Head of caudate nucleus (tissue), 42 donors: ENCODE measurements at places on chromosomes 3 and 15.

DNA sequence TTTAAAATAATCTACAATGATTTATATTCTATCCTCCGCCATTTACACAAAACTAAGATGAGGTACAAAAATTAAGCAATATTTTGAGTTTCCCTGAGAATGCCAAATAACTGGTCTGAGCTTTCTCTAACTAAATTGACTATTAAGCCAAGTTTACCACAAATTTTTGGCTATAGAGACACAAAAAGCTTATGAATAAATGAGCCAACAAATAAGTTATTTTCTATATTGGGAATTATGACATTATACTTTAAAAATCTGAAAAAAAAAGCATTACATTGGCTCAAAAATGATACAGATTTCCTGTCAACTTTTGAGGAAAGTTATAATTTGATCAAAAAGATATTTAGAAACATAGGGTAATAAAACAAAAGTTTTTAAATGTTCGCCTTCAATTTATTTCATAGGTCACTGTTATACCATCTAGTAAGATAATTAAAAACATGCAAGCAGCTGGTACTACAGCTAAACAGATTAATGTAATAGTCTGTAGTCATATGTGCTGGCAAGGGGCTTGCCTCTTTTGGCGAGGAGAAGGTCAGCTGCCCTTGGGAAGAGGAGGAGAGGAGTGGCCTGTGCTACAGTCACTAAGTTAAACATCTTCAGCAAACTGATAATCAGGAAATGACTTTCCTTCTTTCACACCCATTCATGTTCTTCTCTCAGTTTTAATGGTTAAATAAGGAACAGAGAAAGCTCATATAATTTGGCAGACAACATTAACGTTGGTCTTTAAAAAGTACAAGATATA lies 318.5 kb downstream of the TBC1D5 start:
- no peak for DNase-seq

DNA sequence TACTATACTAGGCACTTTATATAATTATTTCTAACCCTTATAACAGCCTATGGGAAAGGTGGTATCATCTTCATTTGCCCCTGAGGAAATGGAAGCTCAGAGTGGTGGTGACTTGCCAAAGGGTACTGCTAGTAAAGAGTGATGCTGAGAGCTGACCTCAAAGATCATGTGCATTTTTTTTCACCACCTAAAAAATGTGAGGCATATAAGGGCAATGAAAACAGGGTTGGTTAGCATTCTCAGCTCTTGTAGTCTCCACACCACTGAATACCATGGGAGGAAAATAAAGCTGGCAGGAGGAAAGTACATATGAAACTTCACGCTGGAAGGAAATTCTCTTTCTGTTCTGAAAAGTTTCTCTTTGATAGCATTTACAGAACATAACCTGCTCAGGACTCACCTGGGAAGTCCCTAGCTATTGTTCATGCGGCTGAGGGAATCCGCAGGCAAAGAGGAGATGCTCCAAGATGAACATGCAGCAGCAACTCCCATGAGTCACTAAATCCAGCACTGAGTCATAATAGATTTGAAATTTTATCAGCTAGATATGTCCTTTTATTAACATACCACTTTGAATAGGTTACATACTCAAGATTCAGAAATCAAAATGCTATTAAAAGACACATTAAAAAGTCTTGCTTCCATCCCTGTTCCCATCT lies 17.3 kb downstream of the FAIM start:
- DNase-seq, result peak; percentile 32

- no peak for DNase-seq
Measured at GRCh38 chr15:92662762-92663161, 7.2 kb upstream of the FAM174B start.

DNA sequence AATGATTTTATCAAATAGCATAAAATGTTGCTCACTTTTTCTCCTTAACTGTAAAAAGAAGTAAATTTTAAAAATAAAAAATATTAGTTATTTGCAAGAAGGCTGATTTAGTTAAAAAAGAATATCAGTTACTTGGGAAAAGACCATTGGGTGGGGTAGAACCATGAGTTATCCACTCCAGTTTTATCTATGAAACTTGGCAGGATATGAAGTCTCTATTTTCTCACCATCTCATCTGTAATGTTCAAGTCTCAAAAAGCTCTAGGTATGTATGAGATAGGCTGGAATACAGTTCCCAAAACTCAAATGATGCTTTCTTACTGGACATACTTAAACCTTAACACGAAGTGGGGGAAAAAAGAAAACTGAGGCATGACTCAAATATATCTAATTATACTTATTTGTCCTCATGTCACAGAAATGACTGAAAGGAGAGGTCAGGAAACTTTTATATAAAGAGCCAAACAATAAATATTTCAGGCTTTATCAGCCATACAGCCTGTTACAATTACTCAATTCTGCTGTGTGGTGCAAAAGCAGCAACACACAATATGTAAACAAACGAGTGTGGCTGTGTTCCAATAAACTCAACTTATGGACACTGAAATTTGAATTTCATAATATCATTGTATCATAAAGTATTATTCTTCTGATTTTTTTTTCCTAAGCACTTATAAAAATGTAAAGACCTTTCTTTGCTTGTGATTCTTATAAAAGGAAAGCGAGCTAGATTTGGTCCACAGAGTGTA lies 131.8 kb downstream of the TBL1XR1 start:
- DNase-seq, result no peak

DNA sequence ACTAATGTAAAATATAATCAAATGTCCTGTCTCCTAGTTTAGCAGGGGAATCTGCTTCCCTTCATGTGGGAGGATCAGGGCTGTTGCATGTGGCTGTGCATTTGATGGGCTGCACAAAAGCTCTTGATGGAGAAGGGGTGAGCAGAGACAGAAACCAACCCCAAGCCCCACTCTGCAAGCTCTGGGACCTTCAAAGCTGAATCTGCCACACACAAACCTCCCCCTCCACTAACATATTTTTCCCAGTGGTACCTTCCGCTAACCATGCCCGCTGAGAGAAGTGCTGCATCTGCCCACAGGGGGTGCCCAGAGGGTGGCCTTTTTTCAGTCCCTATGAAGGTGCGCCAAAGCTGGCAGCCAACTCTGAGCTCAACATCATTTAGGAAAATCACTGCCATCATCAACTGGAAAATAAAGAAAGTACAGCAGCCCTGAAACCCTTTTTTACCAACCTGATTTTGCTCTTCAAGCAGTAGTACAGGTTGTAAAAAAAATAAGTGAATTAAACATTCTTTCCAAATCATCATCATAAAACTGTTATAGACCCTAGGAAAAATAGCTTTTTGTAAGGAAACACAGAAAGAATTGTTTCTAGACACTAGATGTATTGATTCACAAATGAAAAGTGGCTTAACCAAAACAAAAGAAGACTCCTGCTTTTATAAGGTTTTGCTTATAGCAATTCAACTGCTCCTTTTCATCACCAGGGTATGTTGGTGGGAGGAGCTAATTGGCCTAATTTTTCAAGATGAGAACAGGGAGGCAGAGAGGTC lies 97.0 kb downstream of the HHLA2 start:
- no peak for DNase-seq

DNA sequence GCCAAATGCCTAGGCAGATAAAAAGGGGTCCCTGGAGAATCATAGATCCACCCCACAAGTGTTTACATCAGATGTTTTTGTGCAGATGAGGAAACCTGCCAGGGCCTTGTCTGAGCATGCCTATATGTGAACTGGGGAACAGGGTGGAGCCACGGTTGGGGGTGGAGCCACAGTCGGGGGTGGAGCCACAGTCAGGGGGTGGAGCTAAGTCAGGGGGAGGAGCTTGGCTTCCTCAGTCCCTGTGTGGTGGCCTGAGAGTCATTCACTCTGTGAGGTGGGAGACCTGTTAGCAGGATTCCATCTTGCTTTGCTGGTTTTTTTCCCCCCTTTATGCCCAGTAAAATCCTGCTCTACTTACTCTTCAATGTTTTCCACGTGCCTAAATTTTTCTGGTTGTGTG lies 57.8 kb upstream of the TGFBR2 start:
- DNase-seq, result no peak

- peak; percentile 55 for DNase-seq
Measured at GRCh38 chr15:75647370-75648155, at the start of gene SNX33. SNX33 (plus strand) TSS chr15:75647912; CDS start chr15:75649103, 1,191 bp downstream.

DNA sequence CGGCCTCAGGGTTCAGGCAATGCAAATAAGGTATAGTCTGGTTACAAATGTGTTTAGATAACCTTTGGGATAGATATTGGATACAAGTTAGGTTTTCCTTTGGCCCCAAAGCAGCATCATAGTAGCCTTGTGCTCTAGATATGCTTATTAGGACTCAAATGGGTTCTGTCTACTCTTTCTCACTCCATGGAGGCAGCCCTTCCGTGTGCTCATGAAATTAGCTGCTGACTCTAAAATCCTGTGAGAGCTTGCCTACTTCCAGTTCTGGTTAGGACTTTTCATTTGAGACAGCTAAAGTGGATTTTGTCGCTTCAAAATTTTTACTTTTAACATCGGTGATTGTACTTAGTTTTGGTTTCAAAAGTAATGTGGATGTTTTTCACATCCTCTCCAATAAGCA lies 1.6 kb downstream of the CDV3 start:
- no peak for DNase-seq

DNA sequence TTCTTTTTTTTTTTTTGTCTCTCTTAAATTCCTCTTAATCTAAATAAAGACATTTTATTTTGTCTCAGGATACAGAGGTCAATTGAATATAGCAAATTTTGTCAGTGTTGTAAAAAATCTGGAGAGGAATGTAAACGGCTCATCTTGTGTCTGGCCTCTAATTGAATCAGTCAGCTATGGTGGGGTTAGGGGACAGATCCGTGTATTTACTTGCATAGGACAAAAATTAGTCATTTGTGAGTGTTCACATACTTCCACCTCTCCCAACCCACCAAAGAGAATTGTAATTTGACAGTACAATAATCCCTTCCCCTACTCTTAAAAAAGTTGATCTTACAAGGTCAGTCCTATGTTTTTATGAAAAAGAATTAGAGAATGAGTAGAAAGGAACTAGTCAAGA lies 18.3 kb downstream of the PPARG start:
- no peak for DNase-seq

DNA sequence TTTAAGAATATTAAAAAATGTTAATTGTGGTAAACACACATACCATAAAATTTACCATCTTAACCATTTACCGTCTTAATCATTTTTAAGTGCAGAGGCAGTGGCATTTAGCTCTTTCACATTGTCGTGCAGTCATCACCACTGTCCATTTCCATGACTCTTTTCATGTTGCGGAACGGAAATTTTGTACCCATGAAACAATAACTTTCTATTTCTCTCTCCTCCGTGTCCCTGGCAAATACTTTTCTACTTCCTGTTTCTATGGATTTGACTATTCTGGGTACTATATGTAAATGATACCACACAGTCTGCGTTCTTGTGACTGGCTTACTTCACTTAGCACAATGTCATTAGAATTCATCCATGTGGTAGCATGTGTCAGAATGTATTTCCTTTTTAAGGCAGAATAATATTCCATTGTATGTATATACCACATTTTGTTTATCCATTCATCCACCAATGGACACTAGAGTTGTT lies 27.9 kb downstream of the AKAP13 start:
- no peak for DNase-seq

- DNase-seq, result no peak
Measured at GRCh38 chr15:67501836-67502461, 19.0 kb upstream of the C15orf61 start.

DNA sequence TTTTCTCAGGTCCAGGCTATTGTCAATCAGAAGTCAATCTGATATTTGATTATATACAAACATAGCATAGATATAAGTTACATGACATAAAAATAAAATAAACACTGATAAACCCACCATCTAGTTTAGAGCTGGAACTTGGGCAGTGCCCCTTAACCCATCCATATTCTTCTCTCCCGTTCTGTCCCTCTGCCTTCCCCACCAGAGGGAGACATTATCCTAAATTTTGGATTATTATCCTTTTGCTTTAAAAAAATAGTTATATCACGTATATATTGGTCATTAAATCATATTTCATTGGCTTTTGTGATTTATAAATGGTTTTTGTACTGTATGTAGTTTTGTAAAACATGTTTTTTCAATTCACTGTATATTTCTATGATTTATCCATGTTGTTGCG lies 107.9 kb downstream of the GMPS start:
- no peak for DNase-seq

GRCh38 chr3:19232566-19232965 lies 84.3 kb downstream of the KCNH8 start:
- no peak for DNase-seq

- no peak for DNase-seq
Measured at GRCh38 chr15:37481126-37481525, 380.8 kb upstream of the MEIS2 start.

GRCh38 chr15:58490086-58490887 lies 58.5 kb downstream of the LIPC start:
- peak; percentile 63 for DNase-seq

DNA sequence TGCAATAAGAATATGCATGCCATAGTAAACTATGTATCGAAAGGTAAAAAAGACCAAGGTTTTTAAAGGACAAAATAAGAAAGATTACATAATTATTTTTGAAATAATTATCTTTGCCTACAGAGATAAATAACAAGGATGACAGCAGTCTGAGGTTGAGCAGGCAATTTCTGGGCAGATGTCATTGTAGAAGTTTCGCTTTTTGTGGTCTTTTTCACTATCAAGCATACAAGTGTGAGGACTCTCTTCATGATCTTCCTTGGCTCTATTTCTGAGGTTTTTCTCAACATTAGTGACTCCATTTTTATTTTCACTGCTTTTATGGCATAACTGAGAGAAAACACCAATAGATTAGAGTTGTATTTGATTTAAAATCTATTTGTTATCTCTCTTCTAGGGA lies 1337.9 kb upstream of the EPHA6 start:
- no peak for DNase-seq

GRCh38 chr3:137771401-137772213 lies 7.5 kb downstream of the SOX14 start:
- no peak for DNase-seq

- DNase-seq, result no peak
Measured at GRCh38 chr15:38622304-38622703, 57.7 kb upstream of the RASGRP1 start.

GRCh38 chr3:102810937-102811336 lies 376.1 kb downstream of the ZPLD1 start:
- DNase-seq, result no peak

DNA sequence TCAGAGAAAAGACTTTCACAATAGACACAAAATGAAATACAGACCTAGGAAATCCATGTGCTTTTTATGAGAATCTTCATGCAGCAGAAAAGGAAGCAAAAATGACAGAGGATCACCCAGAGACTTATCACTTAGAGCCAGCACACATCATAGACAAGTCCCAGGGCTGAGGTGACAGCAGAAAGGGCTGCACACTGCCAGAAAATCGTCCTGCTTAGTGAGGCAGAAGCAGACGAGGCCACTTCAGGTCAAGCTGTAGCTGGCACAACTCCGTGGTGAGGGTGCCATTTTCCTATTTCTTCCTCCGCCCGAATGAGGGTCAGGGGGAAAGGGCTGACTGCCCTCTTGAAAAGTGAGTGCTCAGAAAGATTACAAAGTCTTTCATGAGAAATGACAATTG lies 95.9 kb upstream of the TNIK start:
- no peak for DNase-seq

DNA sequence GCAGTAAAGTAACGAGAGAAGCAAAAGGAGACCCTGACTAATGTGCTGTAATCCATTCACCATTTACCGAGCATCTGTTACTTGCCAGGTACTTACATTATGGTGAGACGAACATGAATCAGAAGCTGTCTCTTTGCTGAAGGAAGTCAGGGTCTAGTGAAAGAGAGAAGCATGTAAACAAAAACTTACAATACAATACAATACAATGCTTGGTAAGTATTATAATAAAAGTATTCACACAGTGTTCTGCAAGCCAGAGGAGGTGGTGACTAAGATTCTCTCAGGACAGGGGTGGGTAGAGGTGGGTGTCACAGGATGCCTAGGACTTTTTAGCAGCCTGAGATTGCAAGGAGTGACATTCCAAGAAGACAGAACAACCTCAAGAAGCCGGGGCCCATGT lies 50.2 kb upstream of the MGA start:
- no peak for DNase-seq

GRCh38 chr15:31270767-31271166 lies 55.9 kb upstream of the KLF13 start:
- no peak for DNase-seq
